Muscle of leg (tissue), 16 donors: ENCODE measurements at places on chromosomes 12 and 14.

- DNase-seq: peak; percentile 72
Observed at GRCh38 chr12:49824895-49825294, 3.3 kb downstream of the NCKAP5L start.

- DNase-seq: no peak
Observed at GRCh38 chr12:14871886-14872285, 13.8 kb downstream of the MGP start.

DNA sequence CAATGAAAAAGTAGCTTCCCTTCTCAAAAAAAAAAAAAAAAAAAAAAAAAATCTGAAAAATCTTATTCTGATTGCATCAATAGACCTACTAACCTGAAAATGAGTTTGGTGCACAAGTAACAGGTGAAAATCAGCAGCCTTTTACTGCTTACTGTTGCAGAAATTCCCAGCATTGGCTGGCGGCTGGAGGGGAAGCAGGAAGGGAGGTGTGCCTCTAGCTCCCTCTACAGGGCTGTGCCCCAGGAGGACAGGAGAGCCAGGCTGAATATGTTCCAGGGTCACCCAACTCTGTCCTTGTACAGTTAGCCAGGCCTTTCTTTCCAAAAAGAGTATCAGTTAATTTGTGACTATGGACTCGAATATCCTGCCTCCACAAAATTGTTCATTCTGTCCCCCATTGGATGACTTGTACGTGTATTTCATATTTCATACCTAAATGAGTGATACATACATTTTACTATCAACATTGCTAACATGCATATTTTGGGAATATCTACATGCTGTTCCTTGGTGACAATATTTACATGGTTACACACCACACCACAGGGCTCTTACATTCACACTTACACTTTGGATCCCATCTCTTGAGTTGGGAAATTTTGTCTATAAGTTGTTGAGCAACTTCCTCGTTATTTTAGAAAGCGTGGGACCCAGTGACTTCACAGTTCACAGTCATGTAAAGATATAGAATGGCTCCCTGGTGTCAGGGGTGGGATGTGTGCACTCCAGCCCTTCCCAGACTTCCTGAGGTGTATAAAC, 124.8 kb downstream of the SAMD4A start:
- DNase-seq: peak; percentile 84

GRCh38 chr14:97074856-97075255, 277.7 kb downstream of the VRK1 start:
- DNase-seq: peak; percentile 8

- DNase-seq: no peak
Observed at GRCh38 chr14:37466623-37467088, 128.4 kb downstream of the FOXA1 start.

DNA sequence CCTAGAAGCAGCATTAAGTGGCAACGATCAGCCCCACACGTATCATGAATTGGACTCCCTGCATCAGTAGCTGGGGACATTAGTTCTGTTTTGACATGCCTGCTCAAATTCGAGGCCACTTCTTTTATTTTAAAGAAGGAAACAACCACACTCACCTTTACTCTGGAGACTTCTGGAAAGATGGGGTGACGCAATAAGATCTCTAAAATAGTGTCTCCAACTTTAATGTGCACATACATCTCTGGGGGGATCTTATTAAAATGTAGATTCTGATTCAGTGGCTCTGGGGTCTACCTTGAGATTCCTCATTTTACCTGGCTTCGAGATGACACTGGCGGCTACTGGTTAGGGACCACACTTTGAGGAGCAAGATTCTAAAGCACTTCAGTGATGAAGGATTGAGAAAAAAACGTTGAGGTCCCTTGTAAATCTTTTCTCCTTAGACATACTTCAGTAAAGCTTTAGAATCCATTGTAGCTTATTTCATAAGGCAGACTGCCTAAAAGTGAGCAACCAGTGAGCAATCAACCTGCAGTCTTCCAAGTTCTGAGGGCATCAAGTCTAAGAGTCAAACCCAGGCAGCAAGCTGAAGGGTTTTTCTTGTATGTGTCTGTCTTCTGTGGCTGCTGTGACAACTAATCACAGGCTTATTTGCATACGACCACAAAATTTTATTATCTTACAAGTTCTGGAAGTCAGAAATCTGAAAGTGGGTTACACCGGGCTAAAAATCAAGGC, 718.6 kb upstream of the TBX3 start:
- DNase-seq: no peak

DNA sequence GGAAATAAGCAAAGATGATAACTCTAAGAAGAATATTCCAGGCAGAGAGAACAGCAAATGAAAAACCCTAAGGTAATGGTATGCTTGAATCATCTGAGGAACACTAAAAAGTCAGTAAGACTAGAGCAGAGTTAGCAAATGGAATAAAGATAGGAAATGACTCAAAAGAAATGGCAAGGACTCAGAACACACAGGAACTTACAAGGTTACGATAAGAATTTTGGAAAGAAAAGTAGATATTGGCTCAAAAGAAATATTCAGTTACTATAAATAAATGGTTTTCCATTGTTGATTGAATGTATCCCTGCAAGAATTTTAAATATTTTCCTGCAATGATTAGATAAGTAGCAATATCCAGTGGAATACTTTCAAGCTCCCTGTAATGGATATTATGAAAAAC, 705.8 kb downstream of the C12orf50 start:
- DNase-seq: peak; percentile 53

DNA sequence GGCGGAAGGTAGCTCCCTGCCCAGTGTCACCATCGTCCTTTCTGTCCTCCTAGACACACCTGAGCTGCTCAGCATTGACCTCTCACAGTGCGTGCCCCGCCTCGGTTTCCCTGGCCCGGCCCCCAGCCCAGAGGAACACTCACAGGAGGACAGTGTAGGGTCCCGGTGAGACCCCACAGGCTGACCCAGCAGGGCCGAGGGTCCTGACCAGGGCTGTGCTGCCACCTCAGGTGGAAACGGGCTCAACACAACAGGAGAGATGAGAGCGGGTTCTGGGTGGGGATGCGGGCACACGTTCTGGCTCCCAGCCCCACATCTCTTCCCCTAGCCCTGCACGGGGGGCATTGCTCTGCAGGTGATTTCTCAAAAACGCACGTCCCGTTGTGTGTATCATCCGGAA, 98.1 kb downstream of the PIWIL1 start:
- no peak for DNase-seq

GRCh38 chr12:127041985-127042625, 1224.9 kb upstream of the TMEM132C start:
- no peak for DNase-seq

GRCh38 chr12:68056300-68056699, 67.1 kb downstream of the IFNG-AS1 start:
- no peak for DNase-seq

- peak; percentile 37 for DNase-seq
Observed at GRCh38 chr14:28406196-28406595, 360.4 kb upstream of the FOXG1 start.

GRCh38 chr12:8996682-8997405, 7.5 kb downstream of the KLRG1 start:
- peak; percentile 16 for DNase-seq

- DNase-seq: no peak
Observed at GRCh38 chr12:132807295-132808092, 21.2 kb downstream of the GOLGA3 start.

- DNase-seq: peak; percentile 32
Observed at GRCh38 chr12:112347581-112347982, 34.6 kb downstream of the HECTD4 start.

- no peak for DNase-seq
Observed at GRCh38 chr14:87017335-87017734, 975.6 kb downstream of the GALC start.
